ENCODE measurements at places on chromosomes 6 and 20. TPM values are rescaled to one million over a fixed set of nuclear protein-coding genes. Genes with fewer than 3 reads are reported as not detected.

- DNase-seq, result peak; percentile 66
These were observed 54.7 kb downstream of the TRAM2 start for GRCh38 chr6:52522151-52522626.

GRCh38 chr6:48419992-48420391, 309.0 kb upstream of the PTCHD4 start:
- no peak for DNase-seq

GRCh38 chr6:111813677-111814310, 59.5 kb downstream of the FYN start:
- no peak for DNase-seq

Gene WFDC12
- not detected for total RNA-seq

Gene COL21A1
- not detected for total RNA-seq

DNA sequence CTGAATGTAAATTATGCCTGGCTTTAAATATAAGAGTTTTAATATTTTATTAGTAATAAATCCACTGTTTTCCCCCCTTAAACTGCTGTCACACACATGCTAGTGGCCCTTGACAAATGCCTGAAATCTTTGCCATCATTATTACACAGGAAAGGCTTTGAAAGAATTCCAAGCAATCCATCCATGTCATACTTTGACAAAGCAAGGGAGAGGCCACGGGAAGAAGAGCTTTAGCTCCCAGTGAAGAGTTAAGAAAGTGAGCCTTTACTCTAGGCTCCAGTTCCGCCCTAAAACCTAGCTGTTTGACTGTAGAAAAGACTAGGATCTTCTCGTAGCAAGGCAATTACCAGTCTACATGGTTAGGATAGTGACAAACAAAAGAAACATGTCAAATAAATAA, 147.9 kb downstream of the GMDS start:
- DNase-seq, result no peak

DNA sequence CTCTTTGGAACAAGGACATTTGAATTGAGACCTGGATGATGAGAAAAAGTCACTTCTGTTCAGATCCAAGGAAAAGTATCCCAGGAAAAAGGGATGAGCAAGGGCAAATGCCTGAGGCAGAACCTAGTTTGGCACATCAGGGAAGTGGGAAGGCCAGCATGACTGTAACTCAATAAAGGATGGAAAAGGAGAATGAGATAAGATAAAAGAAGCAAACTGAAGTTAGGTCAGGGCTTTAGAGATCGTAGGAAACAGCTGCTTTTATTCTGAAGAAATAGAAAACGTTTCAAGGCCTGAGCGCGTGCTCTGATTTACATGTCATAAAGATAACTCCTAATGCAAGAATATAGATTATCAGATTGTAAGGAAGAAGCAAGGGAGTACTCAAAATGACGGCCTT, 450.0 kb downstream of the FRK start:
- no peak for DNase-seq

DNA sequence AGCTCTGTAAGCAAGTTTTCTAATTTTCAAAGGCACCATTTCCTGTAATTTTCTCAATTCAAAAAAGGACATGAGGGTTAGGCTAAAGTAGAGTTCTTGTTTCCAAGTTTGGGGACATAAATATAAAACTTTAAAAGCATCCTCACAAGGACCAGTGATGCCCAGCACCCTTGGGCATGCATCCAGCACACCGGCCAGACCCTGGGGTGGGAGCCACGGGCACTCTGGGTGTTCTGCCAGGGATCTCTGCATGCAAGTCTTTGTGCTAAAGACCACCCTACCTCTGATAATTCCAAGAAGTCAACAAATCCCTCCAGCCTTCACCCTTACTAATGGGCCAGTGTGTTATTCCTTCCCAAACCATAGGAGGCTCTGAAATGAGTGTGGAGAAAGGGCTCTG, 46.5 kb downstream of the PLCG1 start:
- no peak for DNase-seq

- peak; percentile 17 for DNase-seq
These were observed 1.1 kb upstream of the MMP24OS start for GRCh38 chr20:35279040-35279439.

DNA sequence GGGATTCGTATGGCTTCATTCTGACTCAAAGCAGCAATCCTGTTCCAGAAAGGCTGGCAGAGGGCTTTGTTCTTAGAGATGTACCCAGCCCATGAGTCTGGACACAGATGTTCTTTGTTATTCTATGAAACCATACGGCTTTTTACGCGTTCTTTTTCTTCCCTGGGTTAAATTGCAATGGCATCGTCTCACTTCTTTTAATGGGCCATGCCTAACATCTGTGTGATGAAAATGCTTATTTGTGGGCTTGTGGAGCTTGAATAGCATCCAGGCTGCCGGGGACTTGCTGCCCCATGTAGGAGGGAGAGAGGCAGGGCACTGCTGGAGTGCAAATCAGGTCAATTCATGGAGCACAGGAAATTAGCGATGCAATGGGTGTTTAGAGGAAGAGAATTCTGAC, 19.4 kb downstream of the FAM50B start:
- no peak for DNase-seq

Gene KHDC3L
- not detected for total RNA-seq

Gene COL19A1
- total RNA-seq, result not detected

DNA sequence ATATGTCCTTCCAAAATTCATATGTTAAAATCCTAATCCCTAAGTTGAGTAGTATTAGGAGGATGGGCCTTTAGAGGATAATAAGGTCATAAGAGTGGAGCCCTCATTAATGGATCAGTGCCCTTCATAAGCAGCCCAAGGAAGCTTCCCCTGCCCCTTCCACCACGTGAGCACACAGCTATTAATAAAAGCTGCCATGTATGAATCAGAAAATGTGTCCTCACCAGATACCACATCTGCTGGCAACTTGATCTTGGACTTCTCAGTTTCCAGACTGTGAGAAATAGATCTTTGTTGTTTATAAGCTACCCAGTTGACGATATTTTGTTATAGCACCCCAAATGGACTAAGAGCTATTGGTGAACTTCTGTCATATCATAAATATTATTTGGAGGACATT, 207.7 kb upstream of the HDDC2 start:
- no peak for DNase-seq

GRCh38 chr20:45833883-45834796, 541 bp downstream of the SNX21 start:
- DNase-seq, result no peak

GRCh38 chr6:86941461-86941860, 4.1 kb downstream of the HTR1E start:
- no peak for DNase-seq

GRCh38 chr6:57198926-57199636, 23.0 kb downstream of the RAB23 start:
- DNase-seq, result no peak
